ENCODE measurements at places on chromosomes 7 and 10. TPM values are rescaled to one million over a fixed set of nuclear protein-coding genes. Genes with fewer than 3 reads are reported as not detected.

ERLIN1 gene
- 12.1 TPM for polyA plus RNA-seq

CPVL gene
- 3.2 TPM for polyA plus RNA-seq

KCNIP2 gene
- 0.45 TPM for polyA plus RNA-seq

VAX1 gene
- polyA plus RNA-seq, result 0.15 TPM

SMKR1 gene
- polyA plus RNA-seq, result 1.0 TPM

GPR26 gene
- polyA plus RNA-seq, result not detected

ACHE gene
- polyA plus RNA-seq, result 0.13 TPM

NUTM2B gene
- polyA plus RNA-seq, result 0.79 TPM
